Effector memory CD4-positive, alpha-beta T cell (primary cell): ENCODE measurements at places on chromosomes 5 and 9.
A peak's percentile ranks its signal among the peaks of the same experiment; 100 is the strongest.

GRCh38 chr5:149852641-149853330 is 91.8 kb downstream of the PDE6A start:
- DNase-seq, result no peak

GRCh38 chr9:123960965-123961364 is 31.0 kb upstream of the DENND1A start:
- no peak for DNase-seq

DNA sequence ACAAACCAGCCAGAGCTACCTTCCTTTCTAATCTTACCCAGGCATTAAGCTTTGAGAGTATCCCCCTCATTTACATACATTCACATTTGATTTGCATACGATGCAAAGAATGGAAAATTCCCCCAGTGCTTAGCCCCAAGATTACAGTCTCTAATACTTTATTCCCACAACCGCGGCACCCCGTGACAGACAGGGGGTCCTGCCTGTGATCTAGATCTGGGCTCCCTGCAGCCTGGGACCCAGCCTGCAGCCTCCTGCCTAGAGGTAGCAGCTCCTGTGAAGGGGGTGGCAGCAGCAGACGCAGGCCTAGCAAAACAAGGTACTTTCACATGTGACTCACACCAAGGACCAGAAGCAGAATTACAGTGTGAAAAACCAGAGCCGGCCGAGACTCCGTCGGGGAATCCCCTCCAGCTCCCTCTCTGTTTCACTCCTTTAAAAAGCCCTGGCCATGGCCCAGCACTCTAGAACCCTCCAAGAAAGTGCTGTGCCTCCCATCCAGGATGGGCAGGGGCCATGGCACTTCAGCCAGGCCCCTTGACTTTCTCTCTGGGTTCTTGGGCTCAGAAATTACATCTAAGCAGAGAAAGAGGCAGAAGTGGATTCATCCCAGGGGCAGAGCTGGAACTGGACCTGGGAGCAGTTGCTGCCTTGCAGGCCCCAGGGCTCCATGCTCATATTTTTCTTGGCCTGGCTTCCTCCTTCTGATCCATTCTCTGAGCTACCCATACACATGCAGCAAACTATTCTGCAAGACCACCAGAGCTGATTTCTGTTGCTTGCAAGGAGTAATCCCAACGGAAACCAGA is 14.0 kb upstream of the TCF7 start:
- peak; percentile 79 for DNase-seq

- DNase-seq, result no peak
Observed at GRCh38 chr5:7348168-7348854, 47.6 kb upstream of the ADCY2 start.

GRCh38 chr9:78572266-78572665 is 275.3 kb downstream of the PSAT1 start:
- DNase-seq, result no peak

DNA sequence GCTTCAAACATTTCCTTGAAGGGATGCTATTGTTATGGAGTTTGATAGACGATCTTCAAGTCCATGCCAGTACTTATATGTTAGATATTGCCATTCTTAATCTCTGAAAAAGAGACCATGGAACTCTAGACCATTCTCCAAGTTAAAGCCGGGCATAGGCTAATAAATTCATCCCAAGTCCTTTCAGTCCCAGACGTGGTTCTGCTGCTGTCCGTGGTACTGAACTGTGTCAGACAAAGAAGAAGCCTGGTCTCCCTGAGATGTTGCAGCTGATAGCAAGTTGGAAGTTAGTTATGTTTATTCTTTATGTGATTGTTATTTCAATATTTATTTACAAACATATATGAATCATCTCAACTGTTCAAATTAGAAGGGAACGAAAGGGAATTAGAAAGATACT is 158.7 kb downstream of the NMUR2 start:
- DNase-seq, result no peak

DNA sequence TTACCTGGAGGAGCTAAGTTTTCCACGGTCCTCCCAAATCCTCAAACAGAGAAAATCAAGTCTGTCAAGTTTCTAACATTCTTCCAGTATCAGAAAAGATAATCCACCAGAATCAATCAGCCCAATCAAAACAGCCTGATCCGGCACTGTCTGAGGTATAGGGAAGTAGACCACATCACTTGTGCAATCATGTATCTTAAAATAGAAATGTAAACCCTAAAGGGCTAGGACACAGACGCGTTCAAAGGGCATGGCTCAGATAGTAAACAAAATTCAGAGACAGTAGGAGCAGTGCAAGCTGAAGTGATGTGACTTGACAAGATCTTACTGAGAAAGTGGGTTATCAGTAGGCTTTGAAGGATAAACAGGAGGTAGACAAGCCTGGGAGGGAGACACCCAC is 252.4 kb upstream of the DAPK1 start:
- DNase-seq, result no peak

DNA sequence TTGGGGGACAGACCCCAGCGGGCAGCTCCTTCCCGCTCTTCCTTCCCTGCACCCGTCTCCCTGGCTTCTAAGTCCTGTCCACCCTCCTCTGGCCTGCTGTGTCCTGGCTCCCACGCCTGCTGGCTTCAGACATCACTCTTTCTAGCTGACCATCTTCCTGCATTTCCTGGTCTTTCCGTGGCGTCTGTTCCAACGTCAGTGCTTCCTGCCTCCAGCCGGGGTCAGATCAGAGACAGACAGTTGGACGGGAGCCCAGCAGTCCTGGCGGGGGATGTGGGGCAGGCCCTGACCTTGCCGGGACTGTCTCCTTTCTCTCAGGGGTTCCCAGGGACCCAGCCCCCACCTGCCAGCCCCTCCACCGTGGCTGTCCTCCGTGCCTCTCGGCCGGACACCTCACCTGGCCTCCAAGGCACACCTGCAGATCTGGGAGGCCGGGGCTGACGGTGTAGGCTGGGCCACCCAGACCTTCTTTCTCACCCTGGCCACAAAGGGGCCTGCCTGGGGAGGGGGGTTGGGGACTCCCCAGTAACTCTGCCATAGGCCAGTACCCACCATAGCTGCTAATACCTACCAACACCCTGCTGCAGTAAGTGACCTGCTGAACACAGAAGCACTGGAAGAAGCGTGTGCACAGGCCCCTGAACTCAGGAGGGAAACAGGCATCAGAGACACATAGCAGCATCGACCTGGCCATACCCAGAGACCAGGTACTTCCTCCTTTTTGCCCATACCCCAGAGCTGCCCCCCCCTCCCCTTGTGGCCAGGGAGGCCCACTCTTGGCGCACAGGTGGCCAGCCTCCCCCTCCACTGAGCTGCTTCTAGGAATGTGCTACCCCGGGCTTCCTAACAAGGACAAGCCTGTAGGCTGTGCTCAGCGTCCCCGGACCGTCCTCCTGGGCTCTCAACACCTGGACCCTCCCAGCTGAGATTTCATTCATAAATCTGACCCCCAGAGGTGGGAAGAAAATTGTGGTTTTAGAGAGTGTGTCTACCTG is 5.1 kb downstream of the NRARP start:
- no peak for DNase-seq

- no peak for DNase-seq
Observed at GRCh38 chr5:71891856-71892255, 172.8 kb downstream of the CARTPT start.

DNA sequence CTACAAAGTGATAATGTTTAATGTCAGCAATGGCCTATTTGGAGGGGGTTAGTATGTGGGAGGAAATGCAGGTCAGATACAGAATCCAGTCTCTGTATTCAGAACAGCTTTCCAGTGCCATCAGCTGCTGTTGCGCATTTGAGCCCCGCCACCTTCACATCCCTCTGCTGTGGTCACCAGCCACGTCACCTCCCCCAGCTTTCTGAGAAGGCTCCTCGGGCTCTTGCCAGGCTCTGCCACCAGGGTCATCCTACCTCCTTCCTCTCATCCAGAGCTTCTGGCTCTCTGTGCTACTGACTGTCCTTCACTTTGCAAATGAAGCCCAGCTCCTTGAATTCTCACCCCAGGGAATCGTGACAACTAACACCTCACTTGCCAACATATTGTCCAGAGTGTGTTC is 138.8 kb downstream of the PIK3R1 start:
- no peak for DNase-seq

GRCh38 chr9:71746758-71747125 is 21.6 kb downstream of the CEMIP2 start:
- no peak for DNase-seq

- DNase-seq, result no peak
Observed at GRCh38 chr5:180316586-180316985, 24.7 kb upstream of the MAPK9 start.

DNA sequence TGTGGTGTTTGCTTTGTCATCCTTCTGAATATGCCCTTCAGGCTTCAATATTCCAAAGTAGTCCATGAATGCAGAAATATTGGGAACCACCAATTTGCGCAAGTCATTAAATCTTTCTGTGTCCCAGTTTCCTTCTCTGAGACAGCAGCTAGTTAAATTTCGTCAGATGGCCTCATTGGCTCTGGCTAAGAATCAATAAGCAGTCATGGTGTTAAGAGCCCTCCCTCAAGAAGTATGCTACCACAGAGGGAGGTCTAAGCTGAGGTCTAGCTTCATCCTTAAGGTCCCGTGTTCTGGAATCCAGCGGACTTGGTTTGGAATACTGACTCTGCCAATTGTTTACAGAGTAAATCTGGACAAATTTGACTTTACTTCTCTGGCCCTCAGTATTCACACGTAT is 59.1 kb upstream of the C5orf58 start:
- no peak for DNase-seq

DNA sequence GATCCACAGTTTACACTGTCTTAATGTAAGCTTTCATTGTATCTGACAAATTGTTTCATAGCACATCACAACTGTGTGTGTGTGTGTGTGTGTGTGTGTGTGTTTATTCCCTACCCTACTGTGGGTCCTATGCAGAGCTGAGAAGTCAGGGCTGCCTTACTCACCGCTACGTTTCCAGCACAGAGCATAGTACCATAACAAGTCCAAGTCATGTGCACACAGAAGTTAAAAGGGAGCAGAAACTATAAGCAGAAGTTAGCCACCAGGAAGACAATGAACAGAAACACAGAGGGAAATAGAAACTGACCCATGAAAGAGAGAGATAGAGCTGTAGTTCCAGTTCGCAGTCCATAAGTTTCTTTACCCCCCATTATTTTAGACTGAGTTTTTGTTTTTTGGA is 38.2 kb upstream of the DMXL1 start:
- DNase-seq, result no peak

- DNase-seq, result no peak
Observed at GRCh38 chr5:177222269-177222668, 81.2 kb downstream of the RAB24 start.

GRCh38 chr5:175015028-175015685 is 290.8 kb downstream of the MSX2 start:
- no peak for DNase-seq

DNA sequence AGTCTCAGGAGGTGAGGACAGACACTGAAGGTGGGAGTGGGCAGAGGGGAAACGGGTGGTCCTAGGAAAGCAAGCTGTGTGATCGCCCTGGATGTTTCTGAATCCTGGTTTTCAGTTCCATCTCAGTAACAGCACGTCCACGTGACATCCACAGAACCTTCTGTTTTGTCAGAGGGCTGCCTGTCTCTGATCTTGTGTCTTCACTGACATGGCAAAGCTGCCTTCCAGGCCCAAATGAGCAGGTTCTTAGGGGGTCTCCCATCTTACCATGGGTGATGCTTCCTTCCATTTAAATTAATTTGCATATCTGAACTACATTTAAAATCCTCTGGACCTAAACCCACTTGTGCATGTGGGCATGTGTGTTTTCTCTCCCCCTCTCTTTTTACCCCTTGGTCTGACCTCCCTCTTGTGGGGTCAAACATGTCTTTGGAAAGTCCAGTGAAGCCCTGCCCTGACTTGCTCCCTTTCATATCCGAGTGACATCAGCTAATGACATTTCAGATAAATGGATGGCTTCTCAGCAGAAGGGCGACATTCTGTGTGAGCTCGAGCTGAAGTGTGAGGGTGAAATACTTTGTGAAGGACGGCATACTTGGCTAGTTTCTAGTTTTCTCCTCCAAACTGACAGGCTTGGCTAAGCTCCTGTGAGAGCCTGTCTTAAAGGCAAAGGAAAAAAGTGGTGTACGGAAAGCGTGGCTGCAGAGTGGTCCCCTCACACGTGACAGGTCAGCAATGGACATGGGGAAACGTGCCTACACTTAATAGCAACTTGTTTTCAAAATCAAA is 204.8 kb upstream of the S1PR3 start:
- DNase-seq, result no peak

GRCh38 chr5:11777096-11777495 is 127.2 kb downstream of the CTNND2 start:
- DNase-seq, result no peak

- DNase-seq, result no peak
Observed at GRCh38 chr5:58505502-58505901, 14.3 kb downstream of the GAPT start.

DNA sequence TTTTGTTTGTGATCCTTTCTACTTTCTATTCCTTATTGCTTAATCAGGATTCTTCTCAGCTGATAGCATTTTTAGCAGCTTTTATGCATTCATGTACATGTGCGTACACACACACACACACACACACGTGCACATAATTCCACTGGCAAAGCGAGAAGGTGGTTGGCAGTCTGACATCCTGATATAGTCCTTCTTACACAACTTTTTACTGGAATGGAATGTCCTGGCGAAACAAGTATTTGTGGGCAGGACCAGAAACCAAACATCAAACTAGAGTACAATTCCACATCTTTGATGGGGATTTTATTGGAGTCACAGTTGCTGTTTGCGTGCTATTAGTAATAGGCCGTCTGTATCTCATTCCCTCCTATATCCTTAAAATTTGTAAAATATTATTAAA is 356.5 kb downstream of the CCDC171 start:
- no peak for DNase-seq

DNA sequence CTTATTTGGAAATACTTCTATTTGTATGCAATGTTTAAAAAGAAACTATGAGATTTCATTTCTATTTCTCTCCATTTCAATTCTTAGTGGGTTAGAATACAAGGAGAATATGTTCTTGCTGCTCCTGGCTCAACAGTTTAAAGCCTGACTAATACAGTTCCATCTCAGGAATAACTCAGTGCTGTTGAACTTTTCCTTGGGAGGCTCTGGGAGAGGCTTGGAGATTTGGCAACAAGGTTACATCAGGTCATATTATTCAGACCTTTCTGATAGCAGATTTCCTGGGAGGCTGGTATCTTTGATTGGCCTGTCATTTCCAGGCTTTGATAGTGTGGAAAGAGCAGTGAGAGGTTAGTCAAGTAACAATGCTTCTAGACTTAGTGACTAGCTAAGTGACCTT is 481.7 kb upstream of the KLF4 start:
- DNase-seq, result no peak

GRCh38 chr9:108383796-108384195 is 472.0 kb downstream of the ACTL7B start:
- DNase-seq, result no peak

DNA sequence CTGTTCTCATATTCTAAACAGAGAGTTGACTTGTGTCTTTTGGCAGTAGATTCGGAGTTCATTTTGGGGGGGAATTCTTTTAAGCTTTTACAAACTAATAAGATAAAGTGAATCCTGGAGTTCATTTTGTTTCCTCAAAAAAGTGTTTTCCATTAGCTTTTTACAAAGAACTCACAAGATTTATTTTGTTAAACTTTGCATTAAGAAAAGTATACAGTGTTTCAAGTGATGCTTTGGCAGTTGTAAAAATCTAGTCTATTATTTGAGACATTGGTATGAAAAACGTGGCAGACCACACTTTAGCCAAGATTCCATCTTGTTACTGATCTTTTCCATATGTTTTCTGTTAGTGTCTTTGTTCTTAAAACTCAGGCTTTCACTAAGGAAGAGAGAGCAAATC is 1.2 kb upstream of the OMD start:
- no peak for DNase-seq
